Psoas muscle (tissue), 8 donors: ENCODE measurements at places on chromosomes 3 and 15.

GRCh38 chr3:46667061-46667621 is 26.3 kb downstream of the ALS2CL start:
- H3K4me3 ChIP-seq: no peak overlapping the region
- H3K36me3 ChIP-seq: peaks cover 19% of the 10 kb centered on the region
- H3K27ac ChIP-seq: no peak overlapping the region
- H3K4me1 ChIP-seq: peaks cover 15% of the 10 kb centered on the region
- no peak for DNase-seq
- H3K27me3 ChIP-seq: no peaks in the 10 kb centered on the region

GRCh38 chr15:101149864-101150722 is 101.8 kb downstream of the CHSY1 start:
- H3K4me3 ChIP-seq: no peak overlapping the region
- no peak for DNase-seq
- no peaks in the 10 kb centered on the region for H3K4me1 ChIP-seq
- H3K27me3 ChIP-seq: no peaks in the 10 kb centered on the region
- H3K36me3 ChIP-seq: no peaks in the 10 kb centered on the region

GRCh38 chr15:39127151-39127790 is 453.6 kb upstream of the THBS1 start:
- H3K4me1 ChIP-seq: no peaks in the 10 kb centered on the region
- no peak overlapping the region for H3K27ac ChIP-seq
- H3K36me3 ChIP-seq: no peaks in the 10 kb centered on the region
- no peak overlapping the region for H3K4me3 ChIP-seq

DNA sequence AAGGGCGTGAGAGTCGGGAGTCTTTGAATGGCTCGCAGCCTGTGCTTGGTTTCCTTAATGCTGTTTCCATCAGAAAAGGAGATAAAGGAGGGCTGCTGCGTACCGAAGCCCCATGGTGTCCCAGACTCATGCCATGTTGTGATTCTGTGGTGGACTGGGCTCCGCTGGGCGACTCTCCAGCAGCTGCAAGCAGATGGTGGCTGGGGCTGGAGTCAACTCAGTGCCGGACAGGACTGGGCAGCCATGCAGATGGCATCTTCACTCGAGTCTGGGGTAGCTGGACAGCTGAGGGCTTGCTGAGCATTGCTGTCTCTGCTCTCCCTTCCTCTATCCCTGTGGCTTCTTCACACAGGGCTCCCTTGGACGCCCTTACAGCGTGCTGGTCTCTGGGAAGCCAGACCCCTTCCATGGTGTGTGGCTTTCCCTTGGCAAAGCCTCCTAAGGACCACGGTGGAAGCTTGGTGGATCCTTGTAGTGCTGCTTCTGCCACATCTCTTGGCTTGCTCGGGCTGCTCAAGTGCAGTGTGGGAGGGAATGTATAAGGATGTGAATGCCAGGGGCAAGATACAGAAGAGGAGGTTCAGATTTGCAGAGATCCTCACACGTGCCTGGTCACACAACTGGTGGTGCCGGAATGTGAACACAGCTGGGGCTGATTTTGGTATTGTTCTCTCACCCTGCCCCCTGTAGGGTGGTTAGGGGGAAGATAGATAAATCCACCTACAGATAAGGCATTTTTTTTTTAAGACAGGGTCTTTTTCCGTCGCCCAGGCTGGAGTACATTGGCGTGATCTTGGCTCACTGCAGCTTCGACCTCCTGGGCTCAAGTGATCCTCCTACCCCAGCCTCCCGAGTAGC is 9.0 kb downstream of the NIPA1 start:
- no peak overlapping the region for H3K4me3 ChIP-seq
- H3K27me3 ChIP-seq: no peaks in the 10 kb centered on the region
- no peak for DNase-seq
- H3K36me3 ChIP-seq: no peaks in the 10 kb centered on the region
- H3K27ac ChIP-seq: no peak overlapping the region
- H3K4me1 ChIP-seq: no peaks in the 10 kb centered on the region

DNA sequence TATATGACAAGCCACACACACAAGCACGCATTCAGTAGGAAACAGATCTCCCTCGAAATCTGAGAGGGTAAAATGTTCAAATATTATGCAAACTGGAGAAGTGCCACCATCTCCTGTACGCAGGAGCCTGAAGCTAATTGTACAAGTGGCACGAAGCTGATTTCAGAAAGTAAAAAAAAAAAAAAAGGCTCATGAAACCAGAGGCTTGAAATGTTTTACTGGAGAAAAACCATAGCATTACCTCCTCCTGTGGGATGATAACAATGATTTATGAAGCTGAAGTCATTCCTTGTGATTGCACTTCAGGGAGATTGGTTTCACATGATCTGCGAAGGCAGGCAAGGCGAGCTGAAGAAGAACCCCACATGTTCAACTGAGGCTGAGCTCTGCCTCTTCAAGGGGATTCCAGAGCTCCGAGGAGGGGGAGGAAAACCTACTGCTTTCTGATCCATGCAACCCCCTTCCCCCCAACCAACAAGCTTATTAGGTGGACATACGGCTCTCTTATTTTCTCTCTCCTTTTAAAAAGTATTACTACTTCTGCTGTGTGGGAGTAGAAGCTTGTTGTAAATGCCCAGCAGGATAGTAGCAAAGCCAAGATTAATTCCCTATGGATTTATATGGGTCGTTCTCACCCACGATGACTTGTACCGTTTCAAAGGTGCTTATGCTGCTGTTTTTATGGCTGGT is 101.1 kb downstream of the GREM1 start:
- H3K27ac ChIP-seq: no peak overlapping the region
- no peak for DNase-seq
- H3K36me3 ChIP-seq: no peaks in the 10 kb centered on the region
- no peaks in the 10 kb centered on the region for H3K4me1 ChIP-seq

GRCh38 chr15:29134641-29135308 is 134.8 kb downstream of the NSMCE3 start:
- no peak overlapping the region for H3K4me3 ChIP-seq
- peaks cover 6% of the 10 kb centered on the region for H3K27me3 ChIP-seq
- H3K36me3 ChIP-seq: no peaks in the 10 kb centered on the region

GRCh38 chr3:85259748-85260147 is 301.0 kb downstream of the CADM2 start:
- H3K36me3 ChIP-seq: no peaks in the 10 kb centered on the region
- H3K27ac ChIP-seq: no peak overlapping the region
- no peak for DNase-seq
- no peaks in the 10 kb centered on the region for H3K4me1 ChIP-seq

- no peak overlapping the region for H3K27ac ChIP-seq
- no peaks in the 10 kb centered on the region for H3K36me3 ChIP-seq
- no peak overlapping the region for H3K4me3 ChIP-seq
- DNase-seq: peak; percentile 6
Measured at GRCh38 chr3:13299531-13300155, 120.5 kb downstream of the NUP210 start.

- peaks cover 14% of the 10 kb centered on the region for H3K36me3 ChIP-seq
- no peaks in the 10 kb centered on the region for H3K4me1 ChIP-seq
- no peak overlapping the region for H3K27ac ChIP-seq
- no peak overlapping the region for H3K4me3 ChIP-seq
- no peaks in the 10 kb centered on the region for H3K27me3 ChIP-seq
Measured at GRCh38 chr15:71921191-71921590, 110.8 kb downstream of the NR2E3 start.

- H3K27ac ChIP-seq: no peak within 1 kb of the TSS
- H3K27me3 ChIP-seq: peaks cover 2% of the 10 kb centered on the region
- no peak for DNase-seq
- H3K36me3 ChIP-seq: no peaks in the 10 kb centered on the region
Measured at GRCh38 chr3:3110299-3110630, at the start of gene IL5RA. Gene IL5RA (minus strand): TSS chr3:3110374. CDS start chr3:3104984, 5,390 bp downstream.

- no peaks in the 10 kb centered on the region for H3K36me3 ChIP-seq
- no peaks in the 10 kb centered on the region for H3K27me3 ChIP-seq
- no peak for DNase-seq
- H3K27ac ChIP-seq: no peak overlapping the region
Measured at GRCh38 chr15:71511796-71512681, 298.3 kb upstream of the NR2E3 start.

DNA sequence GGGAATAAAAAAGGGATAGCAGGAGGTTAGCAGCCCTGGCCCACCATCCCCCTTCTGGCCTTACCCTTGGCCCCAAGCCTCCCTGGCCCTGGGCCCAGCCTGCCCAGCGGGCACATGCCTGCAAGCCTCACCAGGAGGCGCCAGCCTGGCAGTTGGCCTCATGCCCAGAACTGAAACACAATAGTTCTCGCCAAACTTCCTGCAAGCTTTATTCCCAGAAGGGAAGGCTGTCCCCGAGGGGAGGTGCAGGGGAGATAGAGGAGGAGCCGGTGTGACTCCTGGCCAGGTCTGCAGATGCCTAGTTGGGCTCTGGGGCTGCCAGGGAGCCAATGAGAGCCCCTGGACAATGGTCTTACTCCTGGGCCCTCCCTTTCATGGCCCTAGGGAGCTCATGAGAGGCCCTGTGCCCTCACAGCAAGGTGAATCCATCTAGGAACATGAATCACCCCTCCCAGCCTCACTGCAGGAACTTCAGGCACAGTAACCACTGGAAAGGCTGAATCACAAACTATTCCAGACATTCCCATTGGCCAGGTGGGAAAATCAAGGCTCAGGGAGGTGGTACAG is 4.0 kb downstream of the CCDC33 start:
- DNase-seq: peak; percentile 85
- peaks cover 16% of the 10 kb centered on the region for H3K4me1 ChIP-seq
- no peaks in the 10 kb centered on the region for H3K36me3 ChIP-seq
- H3K27me3 ChIP-seq: no peaks in the 10 kb centered on the region
- H3K4me3 ChIP-seq: no peak overlapping the region

- no peak overlapping the region for H3K4me3 ChIP-seq
- no peak overlapping the region for H3K27ac ChIP-seq
- DNase-seq: no peak
- no peaks in the 10 kb centered on the region for H3K27me3 ChIP-seq
Measured at GRCh38 chr3:153041181-153041580, 120.8 kb upstream of the RAP2B start.

- peaks cover 17% of the 10 kb centered on the region for H3K4me1 ChIP-seq
- peak; percentile 72 for DNase-seq
- no peaks in the 10 kb centered on the region for H3K36me3 ChIP-seq
- H3K27ac ChIP-seq: peak overlapping the region; percentile 88
- peak overlapping the region; percentile 88 for H3K4me3 ChIP-seq
Measured at GRCh38 chr3:186108106-186108940, 566 bp downstream of the ETV5 start.

- H3K27me3 ChIP-seq: no peaks in the 10 kb centered on the region
- DNase-seq: no peak
- no peaks in the 10 kb centered on the region for H3K36me3 ChIP-seq
- H3K27ac ChIP-seq: no peak overlapping the region
Measured at GRCh38 chr3:2923390-2923789, 186.8 kb downstream of the IL5RA start.

- H3K36me3 ChIP-seq: no peaks in the 10 kb centered on the region
- H3K4me3 ChIP-seq: no peak overlapping the region
- no peaks in the 10 kb centered on the region for H3K4me1 ChIP-seq
- DNase-seq: no peak
- no peaks in the 10 kb centered on the region for H3K27me3 ChIP-seq
Measured at GRCh38 chr3:159260049-159260662, 458.3 kb downstream of the MFSD1 start.

DNA sequence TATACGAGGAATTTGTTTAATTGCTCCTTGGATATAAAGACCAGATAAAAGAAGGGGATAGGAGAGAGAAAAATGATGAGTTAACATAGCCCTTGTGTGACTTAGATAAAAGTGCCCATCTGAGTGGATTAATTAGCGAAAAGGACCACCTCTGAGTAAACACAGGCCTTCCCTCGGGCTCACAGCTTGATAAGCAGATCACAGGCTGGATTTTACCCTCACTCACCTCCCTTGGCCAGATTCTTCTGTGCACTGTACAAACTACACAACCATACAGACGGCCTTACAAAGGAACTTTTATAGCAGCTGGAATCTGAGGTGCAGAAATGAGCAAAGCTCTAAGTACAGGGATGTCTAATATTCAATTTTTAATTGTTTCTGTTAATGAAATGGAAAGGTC is 112.4 kb upstream of the STT3B start:
- H3K4me1 ChIP-seq: no peaks in the 10 kb centered on the region
- DNase-seq: no peak
- no peak overlapping the region for H3K4me3 ChIP-seq
- H3K27me3 ChIP-seq: no peaks in the 10 kb centered on the region
- no peaks in the 10 kb centered on the region for H3K36me3 ChIP-seq
- H3K27ac ChIP-seq: no peak overlapping the region

- H3K4me3 ChIP-seq: no peak overlapping the region
- H3K27ac ChIP-seq: no peak overlapping the region
- no peaks in the 10 kb centered on the region for H3K36me3 ChIP-seq
- DNase-seq: no peak
- peaks cover 62% of the 10 kb centered on the region for H3K4me1 ChIP-seq
- H3K27me3 ChIP-seq: no peaks in the 10 kb centered on the region
Measured at GRCh38 chr3:160556141-160556540, 9.2 kb downstream of the KPNA4 start.

GRCh38 chr15:91484141-91484540 is 369.4 kb upstream of the SLCO3A1 start:
- H3K36me3 ChIP-seq: no peaks in the 10 kb centered on the region
- no peaks in the 10 kb centered on the region for H3K27me3 ChIP-seq
- H3K27ac ChIP-seq: no peak overlapping the region
- no peaks in the 10 kb centered on the region for H3K4me1 ChIP-seq
- DNase-seq: no peak

- no peaks in the 10 kb centered on the region for H3K4me1 ChIP-seq
- DNase-seq: no peak
- no peaks in the 10 kb centered on the region for H3K36me3 ChIP-seq
- H3K4me3 ChIP-seq: no peak overlapping the region
- H3K27ac ChIP-seq: no peak overlapping the region
Measured at GRCh38 chr15:70242951-70243685, 145.4 kb upstream of the TLE3 start.

DNA sequence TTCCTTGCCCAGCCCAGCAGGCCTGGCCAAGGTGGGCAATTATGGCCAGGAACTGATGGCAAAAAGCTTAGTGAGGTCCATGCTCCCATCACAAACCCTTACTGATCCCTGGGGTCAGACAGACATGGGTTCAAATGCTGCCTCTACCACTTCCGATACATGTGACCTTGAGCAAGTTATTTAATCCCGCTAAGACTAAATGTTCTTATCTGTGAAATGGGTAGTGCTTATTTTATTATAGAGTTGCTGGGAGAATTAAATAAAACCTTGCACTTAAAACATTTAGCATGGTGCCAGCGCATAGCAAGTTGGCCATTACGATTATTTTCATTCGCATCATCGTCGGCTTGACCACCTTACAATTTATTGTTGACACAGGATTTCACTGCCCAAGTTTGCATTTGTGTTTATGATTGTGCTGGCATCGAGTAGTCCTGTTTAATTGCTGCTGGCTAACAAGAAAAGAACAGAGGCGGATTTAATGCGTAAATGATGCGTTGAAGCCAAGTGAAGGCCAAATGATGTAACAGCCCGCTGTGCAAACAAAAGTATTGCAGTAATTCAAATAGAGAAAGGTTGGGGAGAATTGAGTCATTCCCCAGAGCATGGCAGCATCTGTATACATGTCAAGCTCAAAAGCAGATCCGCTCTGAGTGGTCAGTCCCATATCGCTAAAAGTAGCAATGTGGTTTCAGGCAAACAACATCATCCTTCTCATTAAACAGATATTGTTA is 7.3 kb upstream of the FURIN start:
- no peak overlapping the region for H3K27ac ChIP-seq
- DNase-seq: no peak

- DNase-seq: no peak
- no peaks in the 10 kb centered on the region for H3K36me3 ChIP-seq
- no peak overlapping the region for H3K27ac ChIP-seq
- H3K4me3 ChIP-seq: no peak overlapping the region
Measured at GRCh38 chr15:85805420-85805819, 10.7 kb upstream of the KLHL25 start.

- no peak overlapping the region for H3K27ac ChIP-seq
- no peak for DNase-seq
- peaks cover 15% of the 10 kb centered on the region for H3K4me1 ChIP-seq
- H3K27me3 ChIP-seq: no peaks in the 10 kb centered on the region
- peaks cover 65% of the 10 kb centered on the region for H3K36me3 ChIP-seq
Measured at GRCh38 chr15:63703641-63704240, 106.6 kb downstream of the FBXL22 start.
